ENCODE measurements at places on chromosomes 5 and 9.

- DNase-seq, result peak; percentile 27
Measured at GRCh38 chr9:73037613-73038012, 84.8 kb upstream of the ALDH1A1 start.

DNA sequence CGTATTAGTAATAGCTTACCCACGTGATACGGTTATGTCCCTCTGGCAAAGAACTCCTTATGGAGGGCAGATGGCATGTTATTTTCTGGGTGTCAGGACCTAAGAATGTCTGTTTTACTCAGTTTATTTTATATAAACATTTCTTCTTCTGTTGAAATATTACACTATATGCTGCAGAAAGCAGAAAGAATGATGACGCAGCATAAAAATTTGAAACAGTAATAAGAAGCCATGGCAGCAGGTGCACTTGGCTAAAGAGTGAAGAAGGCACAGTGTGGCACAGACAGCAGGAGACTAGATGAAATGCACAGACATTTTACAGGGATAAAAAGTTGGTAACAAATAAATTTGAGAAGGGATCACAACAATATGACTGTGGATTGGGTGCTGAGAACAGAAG lies 46.3 kb upstream of the CDH10 start:
- DNase-seq, result no peak

- no peak for DNase-seq
Measured at GRCh38 chr5:107653685-107654084, 17.1 kb downstream of the EFNA5 start.

- DNase-seq, result no peak
Measured at GRCh38 chr9:8943392-8943791, 1143.8 kb upstream of the DMAC1 start.

DNA sequence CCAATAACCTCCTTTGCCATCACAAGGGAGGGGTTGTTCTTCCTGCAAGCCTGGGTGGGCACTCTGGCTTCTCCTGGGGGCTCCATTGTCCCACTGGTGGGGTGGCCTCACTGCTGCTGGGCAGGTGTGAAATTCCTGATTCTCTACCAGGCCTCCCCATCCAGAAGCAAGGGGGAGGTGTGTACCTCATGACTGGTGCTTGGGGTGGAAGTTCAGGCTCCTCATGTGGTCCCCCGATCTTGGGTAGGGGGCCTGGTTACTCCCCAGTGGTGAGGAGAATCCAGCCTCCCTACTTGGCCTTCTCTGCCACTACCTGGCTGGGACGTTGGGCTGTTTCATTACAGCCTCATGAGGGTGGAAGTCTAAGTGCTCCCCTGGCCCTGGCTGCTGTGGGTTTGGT lies 433.9 kb downstream of the IRX2 start:
- DNase-seq, result no peak

DNA sequence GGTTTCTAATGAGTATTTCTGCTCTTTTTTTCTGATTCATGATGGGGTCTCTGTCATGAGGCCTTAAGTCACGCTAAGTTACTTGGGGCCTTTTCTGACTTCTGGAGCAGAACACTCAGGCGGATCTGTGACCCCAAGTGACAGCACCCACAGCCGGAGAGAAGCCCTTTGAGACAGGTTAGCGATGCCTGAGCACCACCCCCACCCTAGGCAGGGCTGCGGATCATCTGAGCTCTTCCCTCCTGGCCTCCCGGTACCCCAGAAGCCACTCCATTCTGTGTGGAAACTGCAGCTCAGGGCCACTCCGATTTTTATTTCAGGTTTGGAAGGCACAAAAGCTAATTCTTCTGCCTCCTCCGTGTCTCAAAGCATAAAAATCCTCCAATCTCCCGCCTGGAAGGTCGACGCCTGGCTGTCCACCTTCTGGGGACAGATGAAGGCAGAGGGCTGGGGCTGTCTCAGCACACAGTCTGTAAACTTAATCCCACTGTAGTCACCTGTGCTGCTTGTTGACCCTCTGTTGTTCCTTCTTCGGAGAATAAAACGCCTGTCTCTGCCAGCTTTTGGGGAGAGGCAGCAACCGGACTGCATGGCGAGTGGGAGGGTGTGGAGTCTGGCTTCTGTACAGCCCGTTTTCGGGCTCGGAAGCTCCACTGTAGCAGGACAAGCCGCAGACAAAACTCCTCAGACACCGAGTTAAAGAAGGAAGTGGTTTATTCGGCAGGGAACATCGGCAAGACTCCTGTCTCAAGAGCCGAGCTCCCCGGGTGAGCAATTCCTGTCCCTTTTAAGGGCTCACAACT lies 88.8 kb downstream of the SPRY4 start:
- no peak for DNase-seq

DNA sequence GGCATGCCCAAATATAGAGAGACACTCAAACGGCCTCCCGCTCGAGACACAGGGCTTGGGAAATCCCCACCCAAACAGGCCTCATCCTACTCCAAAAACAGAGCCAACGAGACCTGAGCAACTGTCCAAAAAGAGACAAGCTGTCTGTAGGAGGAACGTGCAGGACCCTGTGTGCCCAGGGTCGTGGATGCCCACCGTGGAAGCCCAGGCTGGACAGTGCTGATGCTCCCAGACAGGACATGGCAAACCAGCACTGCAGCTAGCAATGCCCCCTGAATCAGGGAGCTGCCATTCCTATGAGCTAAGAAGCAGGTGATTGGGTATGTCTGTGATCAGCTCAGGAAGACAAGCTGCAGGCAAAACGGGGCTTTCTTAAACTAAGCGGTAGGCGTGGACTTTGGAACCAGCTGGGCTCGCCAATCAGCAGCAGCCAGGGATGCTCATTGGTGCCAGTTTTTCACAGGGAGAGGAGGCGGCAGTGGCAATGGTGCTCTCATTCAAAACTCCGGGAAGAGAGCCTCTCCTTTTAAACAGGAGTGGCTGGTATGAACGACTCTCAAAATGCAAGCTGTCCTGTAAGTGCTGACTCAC lies 113.1 kb upstream of the IRX2 start:
- DNase-seq, result no peak

- DNase-seq, result no peak
Measured at GRCh38 chr9:94287877-94288513, 28.9 kb downstream of the ZNF169 start.

GRCh38 chr5:158854260-158854783 lies 245.4 kb downstream of the EBF1 start:
- no peak for DNase-seq

- DNase-seq, result peak; percentile 85
Measured at GRCh38 chr5:150672237-150672883, 11.3 kb downstream of the MYOZ3 start.

DNA sequence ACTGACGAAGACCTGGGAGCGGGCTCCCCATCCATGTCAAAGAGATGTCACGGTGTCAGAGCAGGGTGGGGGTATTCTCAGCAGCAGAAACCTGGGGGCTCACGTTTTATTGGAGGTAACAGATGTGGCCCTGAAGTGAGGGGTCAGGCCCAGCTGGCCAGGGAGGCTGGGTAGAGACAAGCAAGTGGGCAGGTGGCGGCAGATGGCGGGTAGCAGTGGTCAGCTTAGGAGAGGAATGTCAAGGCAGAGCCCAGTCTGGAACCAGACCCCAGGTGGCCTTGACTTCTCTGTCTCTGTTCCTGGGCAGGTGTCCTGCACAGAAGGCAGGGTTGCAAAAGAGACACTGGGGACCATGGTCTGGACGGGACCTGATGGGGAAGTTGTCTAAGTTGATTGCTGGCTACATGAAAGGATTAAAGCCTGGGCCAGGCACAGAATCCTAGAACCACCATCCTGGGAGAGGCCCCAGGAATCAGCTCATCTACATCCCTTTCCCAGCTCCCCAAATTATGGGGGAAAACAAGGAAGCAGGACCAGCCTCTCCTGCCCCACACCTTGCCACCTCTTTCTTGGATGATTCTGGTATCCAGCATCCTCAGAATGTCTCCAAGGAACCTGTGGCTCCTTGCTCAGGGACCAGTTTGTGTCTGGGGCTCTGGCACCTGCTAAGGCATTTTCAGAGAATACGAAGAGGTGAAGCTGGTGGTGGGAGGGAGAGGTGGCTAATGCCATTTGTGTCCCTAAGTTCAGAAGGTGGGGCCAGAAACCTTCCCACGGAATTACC lies 72.5 kb downstream of the AMBP start:
- no peak for DNase-seq

- peak; percentile 24 for DNase-seq
Measured at GRCh38 chr9:31799953-31800609, 584.4 kb upstream of the ACO1 start.

GRCh38 chr5:108276187-108277050 lies 105.5 kb downstream of the FBXL17 start:
- no peak for DNase-seq

DNA sequence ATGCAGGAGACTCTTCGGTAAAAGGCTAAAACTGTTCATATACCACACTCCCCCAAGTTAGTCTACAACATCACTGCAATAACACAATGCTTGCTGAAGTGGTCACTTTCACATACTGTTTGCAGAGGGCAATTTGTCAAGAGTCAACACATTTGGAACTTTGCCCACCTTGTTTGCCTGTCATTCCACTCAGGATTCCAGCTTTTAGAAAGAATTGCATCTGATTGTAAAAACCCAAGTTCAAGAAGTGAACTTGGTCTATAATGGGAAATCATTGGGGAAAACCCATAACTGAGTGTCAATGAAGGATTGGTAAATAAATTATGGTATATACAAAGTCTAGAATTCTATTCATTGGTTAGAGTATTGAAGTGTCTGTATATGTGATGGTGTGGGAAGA lies 120.5 kb downstream of the GADD45G start:
- no peak for DNase-seq

- no peak for DNase-seq
Measured at GRCh38 chr9:82410866-82411265, 422.3 kb downstream of the SPATA31D1 start.

DNA sequence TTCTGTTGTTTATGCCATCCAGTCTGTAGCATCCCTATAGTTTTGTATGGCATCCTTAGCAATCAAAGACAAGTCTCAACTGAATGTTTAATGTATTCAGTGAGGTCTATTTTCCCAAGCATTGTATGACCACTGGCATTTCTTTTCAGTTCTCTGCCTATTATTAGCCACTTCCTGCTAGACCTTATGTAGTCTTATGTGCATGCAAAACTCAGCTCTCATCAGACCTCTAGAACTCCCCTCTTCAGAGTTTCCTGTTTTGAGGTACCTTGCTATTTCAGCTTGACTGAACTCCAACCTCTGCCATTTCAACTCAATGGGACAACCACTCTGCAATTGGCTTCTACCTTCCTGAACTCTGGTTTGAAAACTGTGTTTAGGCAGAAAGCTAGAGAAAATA lies 113.2 kb downstream of the SLC25A46 start:
- no peak for DNase-seq

DNA sequence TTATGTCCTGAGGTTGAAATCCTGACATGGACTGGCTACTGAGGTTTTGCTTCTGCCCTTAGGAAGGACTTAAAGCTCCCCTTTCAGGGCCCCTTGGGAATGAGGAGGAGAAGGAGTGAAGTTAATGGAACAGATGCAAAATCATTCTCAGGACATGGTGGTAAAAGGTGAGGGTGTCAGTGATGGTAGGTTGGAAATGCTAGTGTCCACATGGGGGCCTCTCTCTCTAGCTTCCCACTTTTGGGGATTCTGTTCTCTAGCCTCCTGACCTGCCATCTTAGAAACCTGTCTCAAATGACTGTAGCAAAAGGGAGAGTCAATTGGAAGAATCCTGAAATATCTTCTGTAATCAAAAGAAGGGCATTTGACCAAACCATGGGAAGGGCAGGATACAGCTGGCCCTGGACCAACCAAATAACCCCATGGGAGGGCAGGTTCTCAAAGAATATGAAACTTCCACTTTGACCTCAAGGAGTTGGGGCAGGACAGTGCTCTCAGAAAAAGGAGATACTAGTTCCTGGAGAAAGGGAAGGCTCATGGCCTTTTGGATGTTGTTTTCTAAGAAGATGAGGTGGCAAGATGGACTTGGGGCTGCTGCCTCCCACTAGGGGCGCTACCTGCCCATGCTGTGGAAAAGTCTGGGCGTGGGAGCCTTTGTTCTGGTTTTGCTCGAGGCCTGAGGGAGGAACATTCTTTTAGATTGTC lies 21.2 kb upstream of the MLANA start:
- no peak for DNase-seq

- no peak for DNase-seq
Measured at GRCh38 chr5:149205625-149206523, 64.6 kb downstream of the ABLIM3 start.

GRCh38 chr5:82913971-82914370 lies 163.2 kb downstream of the TMEM167A start:
- no peak for DNase-seq

- DNase-seq, result peak; percentile 80
Measured at GRCh38 chr9:136326061-136326760, 1.1 kb upstream of the GPSM1 start.

- no peak for DNase-seq
Measured at GRCh38 chr9:112299514-112299913, 33.9 kb downstream of the PTBP3 start.

DNA sequence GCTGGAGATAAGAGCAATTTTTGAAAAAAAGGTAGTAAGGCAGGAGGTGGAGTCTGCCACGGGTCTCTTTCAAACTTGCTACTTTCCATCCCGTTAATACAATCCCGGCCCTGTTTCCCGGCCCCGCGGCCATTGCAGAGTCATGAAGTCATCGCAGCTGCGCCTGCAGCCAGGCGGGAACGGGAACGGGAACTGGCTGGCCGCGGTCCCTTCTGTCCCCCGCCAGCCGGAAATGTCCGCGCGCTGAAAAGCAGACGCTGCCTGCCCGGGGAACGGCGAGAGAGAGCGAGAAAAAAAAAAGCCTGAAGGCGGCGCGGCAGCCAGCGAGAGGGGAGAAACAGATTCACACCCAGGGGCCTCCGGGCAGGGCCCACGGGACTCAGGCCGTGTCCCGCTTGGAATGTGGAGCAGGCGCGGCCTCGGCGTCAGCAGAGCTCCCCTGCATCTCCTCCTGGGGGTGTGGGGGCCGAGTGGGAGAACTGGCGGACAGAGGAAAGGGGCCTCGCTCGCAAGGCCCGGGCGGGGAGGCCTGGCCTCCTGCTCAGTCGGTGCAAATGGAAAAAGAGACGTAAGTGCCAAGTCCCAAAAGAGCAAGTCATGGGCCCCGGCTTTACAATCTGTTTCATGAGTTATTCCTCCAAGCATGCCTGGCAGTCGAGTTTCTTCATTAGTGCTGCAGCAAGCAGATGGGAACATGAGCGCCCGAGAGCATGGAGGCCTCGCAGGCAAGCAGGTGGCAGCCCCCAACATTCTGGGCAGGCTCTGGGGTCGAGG lies 201.2 kb upstream of the GAS1 start:
- DNase-seq, result peak; percentile 50

GRCh38 chr5:160458806-160459800 lies 37.4 kb downstream of the PTTG1 start:
- DNase-seq, result no peak

GRCh38 chr5:135392256-135392655 lies 6.8 kb downstream of the MACROH2A1 start:
- peak; percentile 61 for DNase-seq

- no peak for DNase-seq
Measured at GRCh38 chr9:130291474-130291873, 25.9 kb downstream of the HMCN2 start.

Measured in common myeloid progenitor, CD34-positive (primary cell).